Naive thymus-derived CD8-positive, alpha-beta T cell (primary cell): ENCODE measurements at places on chromosomes 3 and 15.

GRCh38 chr15:64032329-64032728, 14.0 kb downstream of the DAPK2 start:
- no peaks in the 10 kb centered on the region for H3K27me3 ChIP-seq
- peak overlapping the region; percentile 44 for H3K27ac ChIP-seq
- peaks cover 20% of the 10 kb centered on the region for H3K4me1 ChIP-seq
- H3K4me3 ChIP-seq = peak overlapping the region; percentile 26
- H3K36me3 ChIP-seq = no peaks in the 10 kb centered on the region

- H3K4me1 ChIP-seq = peaks cover 8% of the 10 kb centered on the region
- H3K36me3 ChIP-seq = no peaks in the 10 kb centered on the region
- no peak for DNase-seq
- no peak overlapping the region for H3K4me3 ChIP-seq
Observed at GRCh38 chr15:98604983-98605382, 43.4 kb upstream of the IGF1R start.

DNA sequence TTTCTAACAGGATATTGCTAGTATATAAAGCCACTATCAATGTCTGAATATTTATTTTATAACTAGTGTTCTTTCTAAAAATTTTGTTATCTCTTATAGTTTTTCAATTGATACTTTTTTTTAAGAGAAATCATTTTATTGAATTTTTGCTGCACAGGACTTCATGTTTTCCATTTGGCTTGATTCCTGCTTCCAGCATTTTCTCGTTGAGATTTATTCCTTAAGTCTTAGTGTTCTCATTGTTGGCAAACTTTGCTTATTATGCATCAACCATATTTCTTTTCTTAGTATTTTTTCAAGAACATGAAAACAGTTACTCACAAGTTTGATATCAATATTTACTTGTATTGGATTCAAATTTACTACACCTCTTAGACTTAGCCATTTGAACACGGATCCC, 113.4 kb downstream of the UNC13C start:
- H3K36me3 ChIP-seq = no peaks in the 10 kb centered on the region
- no peak overlapping the region for H3K4me3 ChIP-seq
- H3K27me3 ChIP-seq = peaks cover 29% of the 10 kb centered on the region
- no peak for DNase-seq

DNA sequence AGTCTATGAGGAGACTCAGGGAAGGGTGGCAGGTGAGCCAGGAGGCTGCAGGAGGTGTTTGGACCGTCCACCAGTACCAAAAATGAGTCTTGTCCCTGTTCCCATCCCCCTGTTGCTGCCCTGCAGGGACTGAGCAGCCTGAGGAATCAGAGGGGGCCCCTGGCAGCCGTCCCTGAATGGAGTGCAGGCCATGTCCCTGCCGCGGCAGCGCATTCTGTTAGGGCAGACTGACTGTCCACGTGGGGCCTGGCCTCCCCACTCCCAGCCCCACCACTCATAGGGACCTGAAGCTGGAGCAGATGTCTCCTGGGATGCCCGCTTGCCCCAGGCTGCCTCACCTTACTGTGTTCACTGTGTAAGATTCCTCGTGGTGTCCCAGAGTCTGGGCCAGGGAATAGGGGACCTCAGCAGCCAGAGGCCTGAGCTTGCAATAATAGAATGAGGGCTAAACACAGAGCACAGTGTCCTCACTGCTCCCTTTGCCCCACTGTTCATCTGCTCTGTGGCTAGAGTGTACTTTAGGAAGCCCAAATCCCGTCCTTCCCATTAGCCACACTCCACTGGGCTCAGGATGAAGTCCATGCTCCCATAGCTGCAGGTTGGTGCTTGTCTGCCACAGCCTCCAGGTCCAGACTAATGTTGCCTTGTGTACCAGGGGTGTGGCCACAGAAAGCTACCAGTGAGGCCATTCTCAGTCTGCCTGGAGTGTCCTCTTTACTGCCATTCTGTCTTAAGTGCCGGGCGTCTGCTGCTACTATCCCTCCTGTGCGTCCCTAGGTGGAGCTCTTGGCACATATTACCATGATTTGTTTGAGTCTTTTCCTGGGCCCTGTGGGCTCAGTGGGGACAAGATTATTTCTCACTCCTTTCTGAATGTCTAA, 63.2 kb downstream of the HCN4 start:
- peaks cover 5% of the 10 kb centered on the region for H3K4me1 ChIP-seq
- no peak overlapping the region for H3K4me3 ChIP-seq
- H3K27me3 ChIP-seq = no peaks in the 10 kb centered on the region
- H3K36me3 ChIP-seq = peaks cover 23% of the 10 kb centered on the region

DNA sequence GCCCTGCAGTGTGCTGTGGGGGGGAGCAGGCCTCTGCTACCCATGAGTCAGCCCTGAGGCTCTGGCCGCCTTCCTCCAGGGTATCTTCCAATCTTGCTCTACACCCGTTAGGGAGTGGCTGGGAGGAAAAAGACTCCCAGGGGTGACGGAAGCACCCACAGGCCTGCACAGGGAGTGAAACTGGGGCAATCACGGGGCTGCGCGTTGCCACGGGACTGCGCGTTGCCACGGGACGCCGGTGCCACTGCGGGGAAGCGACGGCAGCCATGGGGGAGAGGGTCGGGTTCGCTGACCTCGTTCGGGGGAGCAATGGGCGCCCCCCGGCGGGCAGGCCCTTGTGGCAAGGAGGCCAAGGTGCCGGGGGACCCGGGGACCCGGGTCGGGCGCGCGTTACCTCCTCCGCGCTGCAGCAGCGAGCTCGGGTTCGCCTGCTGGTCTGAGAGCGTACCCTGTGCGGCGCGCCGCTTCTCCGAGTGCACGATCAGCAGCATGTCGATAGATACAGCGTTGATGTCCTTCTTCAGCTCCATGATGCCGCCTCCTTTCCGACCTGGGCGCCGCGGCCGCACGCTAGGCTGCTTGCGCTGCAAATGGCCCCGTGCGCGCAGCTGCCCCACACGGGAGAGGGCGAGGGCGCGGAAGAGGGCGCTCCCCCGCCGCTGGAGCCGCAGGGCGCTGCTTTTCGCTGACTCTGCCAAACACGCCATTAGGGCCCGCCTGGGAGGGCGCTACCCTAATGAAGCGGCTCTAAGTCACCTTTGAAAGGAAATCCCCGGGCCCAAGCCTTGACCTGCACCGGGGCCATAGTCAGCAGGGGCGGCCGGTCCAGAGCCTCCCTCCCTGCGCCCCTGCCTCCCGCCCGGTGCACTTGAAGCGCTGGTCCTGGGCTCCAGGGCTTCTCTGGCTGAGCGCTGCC, at the start of gene KY:
TSS of gene KY (minus strand) at position 592 of the 916 bp plus-strand sequence. CDS start at position 530, 62 bp downstream.
- DNase-seq = no peak
- H3K27ac ChIP-seq = no peak within 1 kb of the TSS
- H3K27me3 ChIP-seq = peaks cover 21% of the 10 kb centered on the region
- no peaks in the 10 kb centered on the region for H3K36me3 ChIP-seq

- H3K27ac ChIP-seq = peak overlapping the region; percentile 73
- peaks cover 19% of the 10 kb centered on the region for H3K4me1 ChIP-seq
- no peaks in the 10 kb centered on the region for H3K36me3 ChIP-seq
- no peak overlapping the region for H3K4me3 ChIP-seq
- no peaks in the 10 kb centered on the region for H3K27me3 ChIP-seq
- peak; percentile 37 for DNase-seq
Observed at GRCh38 chr15:31302778-31303725, 23.6 kb upstream of the KLF13 start.

- no peak for DNase-seq
- no peak overlapping the region for H3K27ac ChIP-seq
- peaks cover 2% of the 10 kb centered on the region for H3K27me3 ChIP-seq
- H3K36me3 ChIP-seq = no peaks in the 10 kb centered on the region
- no peaks in the 10 kb centered on the region for H3K4me1 ChIP-seq
- no peak overlapping the region for H3K4me3 ChIP-seq
Observed at GRCh38 chr3:157832588-157832987, 273.6 kb downstream of the SHOX2 start.

GRCh38 chr3:172176061-172176770, 136.8 kb downstream of the FNDC3B start:
- peaks cover 8% of the 10 kb centered on the region for H3K36me3 ChIP-seq
- H3K27me3 ChIP-seq = no peaks in the 10 kb centered on the region
- H3K4me3 ChIP-seq = no peak overlapping the region
- peaks cover 30% of the 10 kb centered on the region for H3K4me1 ChIP-seq
- no peak for DNase-seq

GRCh38 chr3:45597171-45597570, 2.6 kb downstream of the LIMD1 start:
- H3K27me3 ChIP-seq = no peaks in the 10 kb centered on the region
- peaks cover 42% of the 10 kb centered on the region for H3K4me1 ChIP-seq
- no peak for DNase-seq
- H3K27ac ChIP-seq = peak overlapping the region; percentile 86
- H3K4me3 ChIP-seq = peak overlapping the region; percentile 91

DNA sequence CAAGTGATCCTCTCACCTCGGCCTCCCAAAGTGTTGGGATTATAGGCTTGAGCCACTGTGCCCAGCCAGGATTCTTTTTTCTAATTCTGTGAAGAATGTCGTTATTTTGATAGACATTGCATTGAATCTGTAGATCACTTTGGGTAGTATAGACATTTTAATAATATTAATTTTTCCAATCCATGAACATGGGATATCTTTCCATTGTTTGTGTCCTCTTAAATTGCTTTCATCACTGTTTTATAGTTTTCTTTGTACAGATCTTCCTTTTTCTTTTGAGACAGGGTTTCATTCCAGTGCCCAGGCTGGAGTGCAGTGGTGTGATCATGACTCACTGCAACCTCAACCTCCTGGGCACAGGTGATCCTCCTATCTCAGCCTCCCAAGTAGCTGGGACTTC, 11.6 kb upstream of the KCTD6 start:
- peaks cover 2% of the 10 kb centered on the region for H3K27me3 ChIP-seq
- no peak for DNase-seq
- no peak overlapping the region for H3K27ac ChIP-seq
- H3K4me3 ChIP-seq = no peak overlapping the region
- H3K36me3 ChIP-seq = no peaks in the 10 kb centered on the region

GRCh38 chr3:23797491-23797890, 8.3 kb upstream of the UBE2E1 start:
- DNase-seq = no peak
- H3K4me3 ChIP-seq = no peak overlapping the region
- H3K36me3 ChIP-seq = no peaks in the 10 kb centered on the region

DNA sequence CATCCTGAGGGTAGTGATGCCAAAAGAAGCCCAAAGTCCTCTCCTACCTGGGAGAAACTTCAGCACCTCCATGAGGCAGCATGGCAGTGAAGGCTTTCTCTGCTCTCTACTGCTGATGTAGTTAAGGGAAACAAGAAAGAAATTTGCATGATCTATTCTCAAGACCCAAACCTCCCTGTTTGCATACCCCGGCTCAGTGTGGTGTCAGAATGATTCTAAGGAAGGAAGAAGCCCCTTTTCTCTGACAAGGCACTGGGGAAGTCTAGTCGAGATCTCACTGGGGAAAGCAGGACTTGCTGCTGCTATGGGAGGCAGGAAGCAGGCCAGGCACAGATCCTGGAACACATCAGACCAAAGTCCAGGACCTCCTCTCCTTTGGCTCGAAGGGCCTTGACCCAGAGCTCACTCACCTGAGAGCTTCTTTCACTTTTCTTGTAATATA, 89.4 kb upstream of the ICE2 start:
- DNase-seq = no peak
- peak overlapping the region; percentile 49 for H3K4me3 ChIP-seq
- H3K27ac ChIP-seq = peak overlapping the region; percentile 85
- no peaks in the 10 kb centered on the region for H3K36me3 ChIP-seq
- peaks cover 50% of the 10 kb centered on the region for H3K4me1 ChIP-seq

DNA sequence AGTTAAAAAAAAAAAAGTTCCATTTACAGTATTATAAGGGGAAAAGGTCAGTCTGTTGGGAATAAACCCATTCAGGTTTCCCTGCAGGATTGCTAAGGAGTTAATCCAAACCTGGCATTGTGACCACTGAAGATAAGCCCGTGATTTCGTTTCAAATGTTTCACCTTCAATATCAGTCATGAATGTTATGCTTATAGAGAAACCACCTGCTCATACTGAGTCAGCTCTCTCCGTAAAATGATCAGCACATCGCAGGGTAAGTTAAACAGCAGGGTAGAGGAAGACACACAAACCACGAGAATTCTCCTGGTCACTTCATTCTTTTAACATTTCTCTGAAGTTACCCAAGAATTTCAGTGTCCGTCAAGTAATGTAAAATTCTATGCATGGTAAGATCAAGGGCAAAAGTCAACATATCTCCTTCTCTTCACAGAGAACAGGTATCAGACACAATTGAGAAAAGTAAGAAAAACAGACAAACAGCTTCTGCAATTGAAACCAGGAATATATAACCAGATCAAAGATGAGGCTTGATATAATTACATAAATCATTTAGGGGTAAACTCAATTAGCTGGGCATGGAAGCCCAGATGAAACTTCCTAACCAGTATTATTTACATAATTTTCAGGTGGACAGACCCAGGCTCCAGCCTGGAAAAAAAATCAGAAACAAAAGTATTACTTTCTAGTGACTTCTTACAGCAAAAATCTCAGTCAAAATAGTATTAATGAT, 67.6 kb upstream of the ARHGEF3 start:
- peak overlapping the region; percentile 33 for H3K4me3 ChIP-seq
- H3K4me1 ChIP-seq = peaks cover 22% of the 10 kb centered on the region
- no peaks in the 10 kb centered on the region for H3K27me3 ChIP-seq
- no peak for DNase-seq

- H3K27ac ChIP-seq = no peak overlapping the region
- no peak for DNase-seq
- H3K4me1 ChIP-seq = no peaks in the 10 kb centered on the region
- no peaks in the 10 kb centered on the region for H3K27me3 ChIP-seq
- no peaks in the 10 kb centered on the region for H3K36me3 ChIP-seq
Observed at GRCh38 chr3:76756577-76756976, 283.3 kb upstream of the ROBO2 start.

DNA sequence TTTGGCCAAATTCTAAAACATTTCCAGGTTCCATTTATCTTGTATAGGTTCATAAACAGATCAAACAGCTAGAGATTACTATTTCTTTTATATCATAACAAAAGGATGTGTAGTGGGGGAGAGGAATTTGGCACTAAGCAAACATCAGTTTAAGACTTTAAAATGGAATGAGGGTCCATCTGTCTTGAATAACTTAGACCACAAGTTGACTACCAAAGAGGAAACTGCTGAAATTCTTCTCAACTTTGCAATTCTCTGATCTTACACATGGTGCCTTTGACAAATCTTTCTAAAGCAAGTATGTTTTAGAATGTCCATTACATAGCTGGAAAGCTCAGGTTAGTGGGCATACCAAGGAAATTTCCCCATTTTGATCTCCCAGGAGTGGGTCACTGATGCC, 140.5 kb upstream of the ADAMTS9 start:
- no peaks in the 10 kb centered on the region for H3K4me1 ChIP-seq
- H3K4me3 ChIP-seq = no peak overlapping the region
- no peaks in the 10 kb centered on the region for H3K27me3 ChIP-seq
- H3K36me3 ChIP-seq = no peaks in the 10 kb centered on the region
- DNase-seq = no peak

- no peak for DNase-seq
- H3K36me3 ChIP-seq = no peaks in the 10 kb centered on the region
Observed at GRCh38 chr15:65056106-65056505, 10.9 kb downstream of the SLC51B start.
